ENCODE measurements at places on chromosomes 5 and 9. TPM values are rescaled to one million over a fixed set of nuclear protein-coding genes. Genes with fewer than 3 reads are reported as not detected.

Gene KDM3B
- total RNA-seq, result 101 TPM

Gene HEXB
- total RNA-seq, result 79.4 TPM

Gene COL5A1
- total RNA-seq, result 24.3 TPM

DNA sequence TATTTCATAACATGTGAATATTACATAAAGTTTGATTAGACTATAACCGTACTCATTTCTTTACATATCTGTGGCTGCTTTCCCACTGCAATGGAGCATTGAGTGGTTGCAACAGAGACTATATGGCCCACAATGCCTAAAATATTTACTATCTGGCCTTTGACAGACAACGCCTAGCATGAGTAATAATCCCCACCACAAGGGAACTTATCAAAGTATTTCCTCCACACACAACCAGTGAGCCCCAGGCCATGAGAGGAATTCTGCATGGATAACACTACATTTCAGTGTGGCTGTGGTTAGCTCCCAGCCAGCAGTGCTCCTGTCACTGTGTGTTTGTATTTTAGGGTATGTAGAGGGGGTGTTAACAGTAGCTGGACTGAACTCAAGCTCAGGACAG is 54.8 kb downstream of the FAM81B start:
- DNase-seq, result no peak

DNA sequence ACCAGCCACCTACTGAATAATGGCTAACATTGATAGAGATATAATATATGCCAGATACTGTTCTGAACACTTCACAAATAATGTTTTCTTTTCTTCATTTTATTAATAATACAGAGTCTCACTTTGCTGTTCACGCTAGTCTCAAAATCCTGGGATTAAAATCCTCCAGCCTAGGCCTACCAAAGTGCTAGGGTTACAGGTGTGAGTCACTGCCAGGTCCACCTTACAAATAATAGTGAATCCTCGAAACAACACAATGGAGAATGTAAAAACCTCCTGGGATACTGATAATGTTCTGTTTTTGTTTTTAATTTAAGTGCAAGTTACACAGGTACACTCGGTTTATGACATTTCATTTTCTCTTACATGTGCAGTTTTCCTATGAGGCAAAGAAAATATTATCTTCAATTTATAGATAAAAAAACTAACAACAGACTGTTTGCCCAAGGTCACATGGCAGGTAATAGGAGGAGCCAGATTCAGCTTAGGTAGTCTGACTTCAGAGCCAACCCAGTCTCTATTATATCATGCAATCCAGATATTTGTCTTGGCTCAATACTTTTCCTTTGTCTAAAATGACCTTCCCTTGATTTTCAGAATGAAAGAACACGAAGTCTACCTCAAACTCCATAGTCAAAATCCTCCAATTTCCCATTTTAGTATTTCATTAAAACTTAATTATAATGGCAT is 7.8 kb downstream of the ZFR start:
- DNase-seq, result no peak

DNA sequence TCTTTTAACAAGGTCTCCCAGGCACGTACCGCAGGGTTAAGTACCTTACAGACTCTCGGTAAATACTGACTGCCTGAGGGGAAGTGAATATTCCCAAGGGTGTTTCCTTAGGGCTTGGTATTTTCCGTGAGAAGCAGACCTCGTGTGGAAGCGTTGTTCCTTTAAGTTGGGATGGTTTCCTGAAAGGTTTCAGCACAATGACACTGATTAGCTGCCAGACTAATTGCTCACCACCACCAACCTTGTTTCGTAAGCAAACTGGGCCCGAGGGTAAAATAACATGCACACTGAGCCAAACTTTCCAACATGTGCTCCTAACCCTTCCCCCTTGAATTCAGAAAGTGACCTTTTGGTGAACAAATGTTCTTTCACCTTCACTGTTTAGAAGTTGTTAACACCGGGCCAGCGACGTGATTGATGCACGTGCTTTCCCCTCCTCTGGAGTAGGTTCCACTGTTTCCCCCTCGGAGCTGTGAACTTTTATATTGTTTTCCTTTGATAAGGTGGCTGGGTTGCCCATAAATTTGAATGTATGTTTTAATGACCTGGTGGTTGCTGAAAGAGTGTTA is 128.1 kb upstream of the RPS23 start:
- no peak for DNase-seq

Gene PCDHGC3
- total RNA-seq, result 68.2 TPM

- no peak for DNase-seq
Measured at GRCh38 chr5:10975945-10976344, 214.9 kb upstream of the DAP start.

GRCh38 chr9:137439158-137439714 is 1.9 kb downstream of the ENTPD8 start:
- no peak for DNase-seq

Gene TMOD1
- 0.41 TPM for total RNA-seq

- DNase-seq, result no peak
Measured at GRCh38 chr5:11164531-11165294, 403.7 kb upstream of the DAP start.

Gene SLC25A2
- total RNA-seq, result 0.62 TPM

DNA sequence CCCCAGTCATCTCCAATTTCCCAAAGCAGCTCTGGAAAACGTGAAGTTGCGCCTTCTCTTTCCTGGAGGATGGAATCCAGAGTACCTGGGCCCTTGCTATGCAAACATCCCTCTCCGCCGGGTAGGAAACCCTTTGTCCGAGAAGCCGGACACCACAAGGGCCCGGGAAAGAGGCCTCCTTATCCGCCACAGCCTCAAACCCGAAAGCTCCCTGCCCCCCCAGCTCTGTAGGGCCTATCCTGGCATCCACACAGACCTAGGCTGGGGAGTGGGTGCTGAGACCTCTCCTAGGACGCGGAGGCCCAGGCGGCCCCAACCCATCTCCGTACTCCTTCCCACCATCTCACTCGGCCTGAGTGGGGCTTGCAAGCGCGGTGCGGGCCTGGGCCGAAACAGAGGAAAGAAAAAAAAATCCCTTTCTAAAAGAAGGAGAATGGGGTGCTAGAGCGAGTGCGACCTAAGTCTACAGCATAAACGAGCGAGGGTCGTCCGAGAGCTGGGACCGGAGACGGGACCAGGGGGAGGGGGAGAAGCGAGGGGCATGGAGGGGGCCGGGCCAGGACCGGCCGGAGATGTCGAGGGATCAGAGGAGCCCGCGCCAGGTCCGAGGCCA is 624 bp downstream of the FBXW11 start:
- peak; percentile 52 for DNase-seq

DNA sequence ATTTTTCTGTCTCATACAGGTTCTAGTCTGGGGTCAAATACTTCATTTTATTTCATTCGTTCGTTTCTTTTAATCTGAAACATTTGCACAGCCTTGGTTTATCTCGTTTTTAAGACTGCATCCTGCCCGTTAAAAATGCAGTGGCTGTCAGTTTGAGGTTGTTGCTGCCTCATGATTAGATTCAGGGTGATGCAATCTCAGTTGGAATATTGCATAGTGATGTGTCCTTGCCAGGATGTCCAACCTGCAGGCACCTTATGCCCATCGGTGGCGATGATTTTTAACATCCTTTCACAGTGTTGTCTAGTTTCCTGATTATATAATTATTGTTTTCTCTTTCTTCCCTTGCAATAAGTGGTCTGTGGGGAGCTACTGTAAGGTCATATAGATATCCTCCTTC is 45.1 kb downstream of the SH3GL2 start:
- DNase-seq, result no peak

Gene LCNL1
- not detected for total RNA-seq

- DNase-seq, result no peak
Measured at GRCh38 chr5:150628936-150629485, 11.4 kb upstream of the SYNPO start.

Data from endothelial cell (in vitro differentiated cells).